ENCODE measurements at places on chromosomes 5 and 9. TPM values are rescaled to one million over a fixed set of nuclear protein-coding genes. Genes with fewer than 3 reads are reported as not detected.

The ROR2 gene
- total RNA-seq, result not detected

The ADAMTS6 gene
- 28.0 TPM for total RNA-seq

The ANKRD20A1 gene
- 0.97 TPM for total RNA-seq

The SCGB3A1 gene
- total RNA-seq, result 0.32 TPM

The PCDHB6 gene
- 0.25 TPM for total RNA-seq

The LRRTM2 gene
- 1.2 TPM for total RNA-seq

The LCN15 gene
- not detected for total RNA-seq

The IFNA2 gene
- not detected for total RNA-seq

The SEMA5A gene
- 0.31 TPM for total RNA-seq

The KIF3A gene
- 12.3 TPM for total RNA-seq

The COL23A1 gene
- under 0.01 TPM for total RNA-seq

The TICAM2 gene
- 0.63 TPM for total RNA-seq

The OBP2B gene
- total RNA-seq, result not detected

The ENG gene
- total RNA-seq, result 76.9 TPM

The IL13 gene
- total RNA-seq, result not detected

The TNC gene
- 1.6 TPM for total RNA-seq

The STX17 gene
- 10.0 TPM for total RNA-seq

The FLT4 gene
- total RNA-seq, result 78.0 TPM

The DND1 gene
- total RNA-seq, result 0.49 TPM

The FGD3 gene
- not detected for total RNA-seq

The FOXD4L6 gene
- not detected for total RNA-seq

The C9orf153 gene
- not detected for total RNA-seq

The SPAAR gene
- total RNA-seq, result 5.8 TPM

The TMOD1 gene
- total RNA-seq, result 1.5 TPM

The FOXI1 gene
- not detected for total RNA-seq

The SLC36A3 gene
- total RNA-seq, result not detected

The LOX gene
- total RNA-seq, result 90.4 TPM

The AMBP gene
- not detected for total RNA-seq

The SPATA24 gene
- total RNA-seq, result 9.8 TPM

All from bladder microvascular endothelial cell (primary cell).